ENCODE measurements at places on chromosomes 7 and 10.

GRCh38 chr10:114103284-114103683 is 59.6 kb downstream of the ADRB1 start:
- no peak overlapping the region for H3K27ac ChIP-seq
- H3K4me1 ChIP-seq, result peaks cover 31% of the 10 kb centered on the region
- no peak overlapping the region for H3K4me3 ChIP-seq
- no peaks in the 10 kb centered on the region for H3K36me3 ChIP-seq
- H3K27me3 ChIP-seq, result peaks cover 6% of the 10 kb centered on the region

- peaks cover 3% of the 10 kb centered on the region for H3K27me3 ChIP-seq
- H3K36me3 ChIP-seq, result no peaks in the 10 kb centered on the region
- peaks cover 8% of the 10 kb centered on the region for H3K4me1 ChIP-seq
- no peak overlapping the region for H3K27ac ChIP-seq
- H3K4me3 ChIP-seq, result no peak overlapping the region
- DNase-seq, result no peak
Observed at GRCh38 chr10:48503293-48503911, 101.5 kb downstream of the ARHGAP22 start.

DNA sequence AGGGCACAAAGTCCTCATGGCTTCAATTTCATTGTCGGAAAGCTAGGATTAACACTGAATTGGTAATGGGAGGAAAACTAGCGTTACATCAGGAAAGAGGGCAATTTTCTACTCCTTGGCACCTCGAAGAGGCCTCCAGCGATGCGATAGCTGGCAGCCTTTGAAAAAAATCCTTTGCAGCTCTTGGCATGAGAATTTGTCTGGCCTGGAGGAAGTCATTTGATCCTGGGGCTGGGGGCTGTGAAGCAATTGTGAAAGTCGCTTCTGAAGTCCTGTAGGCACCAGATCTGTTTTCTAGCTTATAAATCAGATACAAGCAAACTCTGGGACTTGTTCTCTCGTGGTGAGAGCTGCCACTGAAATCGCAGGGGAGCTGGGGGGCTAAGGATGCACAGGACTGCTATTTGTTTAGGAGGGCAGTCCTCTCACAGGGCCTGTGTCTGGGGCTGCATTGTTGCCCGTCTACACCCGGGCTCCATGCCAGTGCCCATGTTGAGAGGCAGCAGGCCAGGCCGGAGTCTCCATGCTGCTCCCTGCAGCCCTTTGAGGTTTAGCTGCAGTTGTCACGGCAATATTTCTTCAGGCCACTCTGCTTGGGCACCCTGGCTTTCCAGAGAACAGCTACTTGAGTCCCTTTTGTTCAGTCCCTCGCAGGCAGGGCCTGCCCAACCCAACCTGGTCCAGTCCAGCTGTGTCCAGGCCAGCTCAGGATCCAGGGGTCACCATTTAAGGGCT is 206.8 kb upstream of the LYZL1 start:
- peaks cover 2% of the 10 kb centered on the region for H3K36me3 ChIP-seq
- peaks cover 2% of the 10 kb centered on the region for H3K27me3 ChIP-seq
- no peaks in the 10 kb centered on the region for H3K4me1 ChIP-seq
- no peak overlapping the region for H3K4me3 ChIP-seq
- H3K27ac ChIP-seq, result no peak overlapping the region

DNA sequence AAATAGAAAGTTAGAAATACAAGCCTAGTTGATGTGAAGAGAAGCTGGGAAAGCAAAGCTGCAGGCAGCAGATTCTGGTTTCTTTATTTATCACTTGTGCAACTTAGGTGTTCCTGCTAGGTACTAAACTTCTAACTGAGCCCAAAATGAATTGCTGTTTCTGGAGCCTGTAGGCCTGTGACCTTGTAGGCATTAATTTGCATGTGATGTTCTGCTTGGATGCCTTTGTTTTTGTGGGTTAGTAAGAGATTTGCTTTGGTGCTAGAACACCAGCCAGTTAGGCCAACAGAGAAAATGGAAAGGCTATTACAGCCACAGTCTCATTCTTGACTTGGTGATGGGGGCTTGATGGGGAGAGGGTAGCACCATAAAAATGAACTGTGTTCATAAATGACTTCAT is 370.7 kb downstream of the PPP1R3A start:
- peaks cover 4% of the 10 kb centered on the region for H3K4me1 ChIP-seq

DNA sequence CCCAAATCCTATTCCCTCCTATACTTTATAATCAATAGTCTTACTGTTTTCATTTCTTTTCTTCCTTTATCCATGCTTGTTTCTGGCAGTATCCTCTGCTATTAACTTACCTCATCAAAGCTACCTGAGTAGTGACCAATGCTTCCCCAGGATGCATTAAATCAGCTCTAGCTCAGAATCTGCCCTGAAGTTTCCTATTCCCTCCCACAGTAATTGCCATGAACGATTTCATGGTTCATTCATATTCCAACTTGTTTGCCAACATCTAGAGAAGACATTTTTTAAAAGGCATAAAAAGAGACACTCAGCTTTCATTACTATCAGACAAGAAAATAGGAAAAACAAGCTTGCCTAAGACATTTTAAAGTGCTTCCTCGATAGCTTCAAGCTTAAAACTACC is 42.3 kb downstream of the COA1 start:
- H3K27ac ChIP-seq, result no peak overlapping the region
- no peak for DNase-seq
- H3K36me3 ChIP-seq, result peaks cover 16% of the 10 kb centered on the region
- H3K27me3 ChIP-seq, result no peaks in the 10 kb centered on the region
- no peak overlapping the region for H3K4me3 ChIP-seq

DNA sequence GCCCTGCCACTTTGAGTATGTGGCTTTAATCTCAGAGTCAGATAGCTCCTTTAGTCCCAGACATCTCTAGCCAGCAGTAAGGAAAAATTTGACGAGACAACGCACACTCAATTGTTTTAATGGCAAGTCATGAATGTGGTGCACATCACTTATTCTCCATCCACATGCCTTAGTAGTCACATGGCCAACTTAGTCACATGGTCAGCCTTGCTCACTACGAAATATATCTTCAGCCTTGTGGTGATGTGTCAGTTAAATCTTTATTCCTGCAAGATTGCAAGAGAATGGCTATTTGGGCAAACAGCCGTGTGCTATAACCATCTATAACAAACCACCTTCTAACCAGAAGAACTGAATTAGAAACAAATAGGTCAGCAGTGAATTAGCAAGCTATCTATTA is 871.1 kb upstream of the CELF2 start:
- no peak overlapping the region for H3K27ac ChIP-seq
- no peaks in the 10 kb centered on the region for H3K27me3 ChIP-seq
- no peaks in the 10 kb centered on the region for H3K4me1 ChIP-seq
- H3K4me3 ChIP-seq, result no peak overlapping the region
- no peak for DNase-seq
